Left cardiac atrium (tissue), 4 donors: ENCODE measurements at places on chromosomes 16 and 17.

- no peak for DNase-seq
These were observed 330.5 kb upstream of the TNRC6C start for GRCh38 chr17:77628035-77628434.

DNA sequence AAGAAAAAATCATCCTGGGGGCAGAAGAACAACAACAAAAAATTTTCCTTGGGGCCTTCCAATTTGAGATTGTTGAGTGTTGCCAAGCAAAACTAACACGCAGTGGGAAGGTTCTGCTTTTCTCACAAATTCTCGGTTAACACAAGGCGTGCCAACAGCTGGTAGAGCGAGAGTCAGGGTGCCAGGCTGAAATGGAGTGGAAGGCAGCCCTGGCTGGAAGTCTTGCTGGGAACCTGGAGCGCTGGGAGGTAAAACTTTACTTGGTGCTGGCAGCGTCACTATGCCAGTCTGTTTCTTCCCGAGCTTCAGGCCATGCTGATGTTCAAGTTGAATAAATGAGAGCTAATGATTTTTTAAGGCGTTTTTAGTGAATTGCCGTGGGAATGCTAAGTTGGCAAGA lies 189.4 kb downstream of the WWOX start:
- DNase-seq: no peak

DNA sequence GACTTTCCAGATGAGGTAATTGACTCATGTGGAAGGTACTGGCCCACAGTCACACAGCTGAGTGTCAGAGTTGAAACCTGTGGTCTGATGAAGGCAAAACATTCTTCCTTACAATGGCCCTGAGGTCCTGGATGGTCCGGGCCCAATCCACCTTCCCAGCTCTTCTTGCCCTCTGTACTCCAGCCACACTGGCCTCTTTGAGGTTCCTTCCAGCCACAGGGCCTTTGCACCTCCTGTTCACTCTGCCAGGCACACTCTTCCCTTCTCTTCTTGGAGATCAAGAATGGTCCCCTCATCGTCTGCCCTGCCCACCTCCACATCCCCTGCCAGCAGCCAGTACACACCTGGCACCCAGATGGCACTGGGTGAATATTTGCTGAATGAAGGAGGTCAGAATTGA lies 6.5 kb upstream of the PEMT start:
- no peak for DNase-seq

GRCh38 chr16:87464691-87465300 lies 28.0 kb downstream of the ZCCHC14 start:
- peak; percentile 86 for DNase-seq

DNA sequence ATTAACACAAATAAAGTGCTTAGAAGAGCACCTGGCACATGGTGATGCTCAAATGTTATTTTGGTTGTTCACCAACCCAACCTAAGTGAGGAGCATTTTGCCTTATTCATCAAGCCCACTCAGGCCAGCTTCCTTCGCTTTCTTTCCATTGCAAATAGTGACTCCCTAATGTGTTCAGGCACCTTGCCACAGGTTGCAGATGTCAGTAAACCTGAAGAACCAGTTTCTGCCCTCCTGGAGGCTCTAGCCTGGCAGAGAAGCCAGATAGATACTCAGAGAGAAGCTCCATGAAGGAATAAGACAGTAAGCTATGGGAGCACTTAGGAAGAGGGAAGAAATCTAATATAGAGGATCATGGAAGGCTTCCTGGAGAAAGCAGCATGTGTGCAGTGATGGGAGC lies 23.9 kb downstream of the GPR139 start:
- no peak for DNase-seq

GRCh38 chr17:42056635-42057034 lies 6.2 kb upstream of the C17orf113 start:
- no peak for DNase-seq

DNA sequence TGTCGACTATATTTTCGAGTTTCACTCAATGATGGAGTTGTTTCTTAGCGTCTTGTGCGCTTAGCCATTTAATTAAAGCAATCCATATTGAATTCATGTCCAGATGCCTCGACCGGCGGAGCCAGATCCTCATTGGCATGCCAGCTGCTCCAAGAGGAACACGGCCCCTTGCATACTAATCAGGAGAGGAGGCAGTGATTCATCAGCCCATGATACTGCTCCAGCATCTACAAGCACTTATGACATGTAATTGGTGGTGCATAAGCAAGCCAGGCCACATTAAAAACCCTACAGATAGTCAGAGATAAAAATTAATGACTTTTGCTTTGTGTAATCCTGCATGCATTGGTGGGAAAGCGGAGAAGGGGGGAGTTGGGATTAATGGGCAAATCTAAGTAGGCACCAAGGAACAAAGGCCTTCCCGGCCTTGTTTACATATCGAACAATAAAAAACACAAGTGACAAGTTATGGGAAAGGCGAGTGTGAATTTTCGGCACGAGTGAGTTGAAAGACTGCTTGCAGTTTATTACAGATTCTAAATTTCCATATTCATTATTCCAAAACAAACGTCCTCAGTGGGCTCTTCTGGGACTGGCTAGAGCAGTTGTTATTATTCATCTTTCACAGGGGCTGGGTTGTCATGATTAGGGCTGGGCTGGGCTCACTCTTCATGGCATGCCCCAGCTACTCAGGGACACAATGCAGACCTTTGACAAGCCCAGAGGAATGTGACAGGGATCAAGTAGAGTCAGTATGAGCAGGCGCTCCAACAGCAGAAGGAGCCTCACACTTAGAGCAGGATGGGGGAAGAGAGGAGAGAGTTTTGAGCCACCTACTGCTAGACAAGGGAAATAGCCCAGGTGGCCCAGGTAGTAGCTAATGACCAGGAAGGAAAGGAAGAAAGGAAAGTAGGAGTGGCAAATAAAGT lies 281.7 kb upstream of the ZFHX3 start:
- no peak for DNase-seq

DNA sequence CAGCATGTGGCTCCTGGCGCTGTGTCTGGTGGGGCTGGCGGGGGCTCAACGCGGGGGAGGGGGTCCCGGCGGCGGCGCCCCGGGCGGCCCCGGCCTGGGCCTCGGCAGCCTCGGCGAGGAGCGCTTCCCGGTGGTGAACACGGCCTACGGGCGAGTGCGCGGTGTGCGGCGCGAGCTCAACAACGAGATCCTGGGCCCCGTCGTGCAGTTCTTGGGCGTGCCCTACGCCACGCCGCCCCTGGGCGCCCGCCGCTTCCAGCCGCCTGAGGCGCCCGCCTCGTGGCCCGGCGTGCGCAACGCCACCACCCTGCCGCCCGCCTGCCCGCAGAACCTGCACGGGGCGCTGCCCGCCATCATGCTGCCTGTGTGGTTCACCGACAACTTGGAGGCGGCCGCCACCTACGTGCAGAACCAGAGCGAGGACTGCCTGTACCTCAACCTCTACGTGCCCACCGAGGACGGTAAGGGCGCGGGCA lies 645 bp downstream of the NLGN2 start:
- DNase-seq: no peak

DNA sequence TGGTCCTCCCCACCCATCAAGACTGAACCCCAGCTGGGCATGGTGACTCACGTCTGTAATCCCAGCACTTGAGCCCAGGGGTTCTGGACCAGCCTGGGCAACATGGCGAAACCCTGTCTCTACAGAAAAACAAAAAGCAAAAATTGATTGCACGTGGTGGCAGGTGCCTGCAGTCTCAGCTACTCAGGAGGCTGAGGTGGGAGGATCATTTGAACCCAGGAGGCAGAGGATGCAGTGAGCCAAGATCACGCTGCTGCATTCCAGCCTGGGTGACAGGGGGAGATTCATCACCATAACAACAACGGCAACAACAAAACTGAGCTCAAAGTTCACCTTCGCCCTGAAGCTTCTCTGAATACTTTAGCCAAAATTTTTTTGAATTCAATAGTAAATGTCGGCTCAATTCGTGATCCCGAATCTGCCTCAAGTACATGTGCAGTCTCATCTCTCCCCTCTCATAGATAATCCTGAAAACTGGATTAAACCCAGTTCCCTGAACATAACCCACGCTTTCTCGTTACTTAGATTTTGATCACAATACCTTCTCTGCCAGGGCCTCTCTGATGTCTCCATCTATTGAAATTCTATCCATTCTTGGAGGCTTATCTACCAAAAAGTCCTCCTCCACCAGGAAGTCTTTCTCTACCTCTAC lies 13.5 kb upstream of the MYH10 start:
- no peak for DNase-seq

- no peak for DNase-seq
These were observed 108.5 kb downstream of the CYB561 start for GRCh38 chr17:63337579-63337978.

- DNase-seq: no peak
These were observed 31.8 kb downstream of the NSMCE1 start for GRCh38 chr16:27236635-27237218.
